ENCODE measurements at places on chromosomes 1 and 21.

DNA sequence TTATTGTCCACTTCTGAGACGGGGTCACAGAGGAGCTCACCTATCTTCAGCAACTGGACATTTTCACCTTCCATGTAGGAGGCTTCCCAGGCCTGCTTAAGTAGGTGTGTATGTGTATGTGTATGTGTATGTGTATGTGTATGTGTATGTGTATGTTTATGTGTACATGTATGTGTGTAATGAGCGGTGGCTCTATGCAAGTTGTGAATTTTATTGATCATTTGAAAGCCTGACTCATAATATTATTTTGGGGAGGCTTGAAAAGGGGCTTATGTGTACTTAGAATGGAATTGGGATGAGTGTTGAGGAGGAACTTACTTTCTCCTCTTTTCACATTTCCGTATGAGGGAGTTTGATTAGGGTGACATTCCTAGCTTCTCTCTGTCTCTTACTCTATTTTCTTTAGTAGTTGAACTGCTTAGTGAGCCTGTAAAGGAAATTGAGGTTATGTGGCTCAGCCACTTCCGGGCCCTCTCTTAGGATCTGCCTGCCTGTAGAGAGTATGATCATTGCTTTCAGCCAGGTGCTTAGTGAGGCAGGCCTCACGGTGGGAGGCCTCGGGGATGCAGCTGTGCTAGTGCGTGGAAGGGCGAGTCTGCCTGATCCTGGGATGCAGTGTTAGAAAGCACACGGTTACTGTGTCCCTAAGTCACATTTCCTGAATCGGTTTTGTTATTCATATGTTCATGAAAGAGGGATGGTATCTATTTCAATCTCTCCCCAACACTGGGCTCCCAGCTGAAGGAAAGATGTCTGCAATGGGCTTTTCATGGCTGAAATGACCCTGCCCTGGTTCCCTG lies 61.0 kb downstream of the IER5 start:
- peak; percentile 34 for DNase-seq

GRCh38 chr1:17935230-17935629 lies 172.4 kb upstream of the IGSF21 start:
- no peak for DNase-seq

GRCh38 chr21:33236766-33237165 lies 7.0 kb downstream of the IFNAR2 start:
- no peak for DNase-seq

DNA sequence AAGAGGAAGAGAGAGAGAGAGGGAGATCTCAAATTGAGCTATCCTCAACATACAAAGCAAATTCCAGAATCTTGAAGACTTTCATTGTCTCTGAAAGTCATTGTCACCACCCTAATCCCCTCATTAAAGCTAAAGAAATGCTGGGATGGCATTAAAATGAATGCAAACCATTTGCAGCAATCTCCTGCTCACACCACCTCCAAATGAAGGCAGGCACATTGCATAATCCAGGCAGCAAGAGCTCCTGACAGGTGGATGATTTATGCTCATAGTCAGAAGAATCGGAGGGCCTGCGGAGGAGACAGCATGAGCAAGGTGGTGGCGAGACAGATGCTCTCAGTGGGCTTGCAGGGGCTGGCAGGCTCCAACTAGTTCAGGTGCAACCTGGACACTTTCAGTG lies 90.2 kb downstream of the ESRRG start:
- no peak for DNase-seq

DNA sequence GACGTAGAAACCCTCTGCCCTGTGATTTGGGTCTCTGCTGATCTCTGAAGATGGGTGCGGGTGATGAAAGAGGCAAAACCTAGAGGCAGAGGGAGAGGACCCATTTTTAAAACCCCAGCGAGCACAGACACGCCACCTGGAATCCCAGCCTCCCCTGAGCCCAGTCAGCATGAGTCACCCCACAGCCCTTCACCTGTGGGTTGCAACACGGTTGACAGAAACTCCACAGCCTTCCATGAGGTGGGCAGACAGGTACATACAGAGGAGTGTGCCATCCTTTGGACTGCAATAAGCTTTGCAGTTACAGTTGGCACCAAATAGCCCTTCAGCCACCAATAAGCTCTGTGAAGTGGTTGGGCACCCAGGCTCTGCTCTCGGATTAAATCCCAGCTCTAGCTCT lies 2.1 kb upstream of the GRHL3 start:
- DNase-seq = no peak
